Epithelial cell of proximal tubule (primary cell): ENCODE measurements at places on chromosomes 7 and 10. TPM values are rescaled to one million over a fixed set of nuclear protein-coding genes. Genes with fewer than 3 reads are reported as not detected.

CCDC6 gene
- 23.4 and 28.8 TPM in 2 replicates for total RNA-seq

UBE2H gene
- 58.7 and 88.1 TPM in 2 replicates for total RNA-seq

DLX5 gene
- total RNA-seq: not detected in 2 replicates

FAM25G gene
- total RNA-seq: not detected in 2 replicates

GNAT3 gene
- total RNA-seq: not detected in 2 replicates

GTPBP4 gene
- 57.9 and 66.5 TPM in 2 replicates for total RNA-seq

MUC12 gene
- total RNA-seq: 1.7 TPM in 1 of 2 replicates, not detected in the other

DOCK1 gene
- total RNA-seq: 24.3 and 31.9 TPM in 2 replicates

NACAD gene
- 3.9 and 7.9 TPM in 2 replicates for total RNA-seq

FGFBP3 gene
- total RNA-seq: 0.12 and 1.2 TPM in 2 replicates

BMI1 gene
- total RNA-seq: 29.6 and 37.2 TPM in 2 replicates

CACNA2D1 gene
- 3.5 and 6.1 TPM in 2 replicates for total RNA-seq

CDNF gene
- total RNA-seq: 0.29 TPM in 1 of 2 replicates, not detected in the other

MPP7 gene
- 1.9 and 3.1 TPM in 2 replicates for total RNA-seq

GRCh38 chr10:122343936-122344335 lies 30.6 kb upstream of the PLEKHA1 start:
- DNase-seq: no peak

DNA sequence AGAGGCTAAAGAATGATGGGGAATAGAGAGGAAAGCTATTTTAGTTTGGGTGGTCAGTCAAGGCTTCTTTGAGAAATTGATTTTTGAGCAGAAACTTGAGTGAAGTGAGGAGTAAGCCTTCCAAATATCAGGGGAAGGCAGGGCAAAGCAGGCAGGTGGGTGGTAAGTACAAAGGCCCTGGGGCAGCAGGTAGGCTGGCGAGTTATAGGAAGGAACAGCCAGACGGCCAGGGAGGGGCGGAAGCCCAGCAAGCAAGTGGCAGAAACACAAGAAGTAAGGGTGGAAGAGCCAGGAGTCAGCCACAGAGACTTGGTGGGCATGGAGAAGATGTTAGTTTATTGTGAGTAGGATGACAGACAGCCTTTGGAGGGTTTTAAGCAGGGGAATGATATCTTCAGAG lies 34.9 kb downstream of the VWA2 start:
- no peak for DNase-seq

GRCh38 chr10:36110097-36110496 lies 468.0 kb upstream of the FZD8 start:
- peak; percentile 7 for DNase-seq

- DNase-seq: no peak
These were observed 254.2 kb upstream of the AOAH start for GRCh38 chr7:36978461-36978860.

GRCh38 chr10:29229258-29229705 lies 59.6 kb upstream of the LYZL1 start:
- no peak for DNase-seq

DNA sequence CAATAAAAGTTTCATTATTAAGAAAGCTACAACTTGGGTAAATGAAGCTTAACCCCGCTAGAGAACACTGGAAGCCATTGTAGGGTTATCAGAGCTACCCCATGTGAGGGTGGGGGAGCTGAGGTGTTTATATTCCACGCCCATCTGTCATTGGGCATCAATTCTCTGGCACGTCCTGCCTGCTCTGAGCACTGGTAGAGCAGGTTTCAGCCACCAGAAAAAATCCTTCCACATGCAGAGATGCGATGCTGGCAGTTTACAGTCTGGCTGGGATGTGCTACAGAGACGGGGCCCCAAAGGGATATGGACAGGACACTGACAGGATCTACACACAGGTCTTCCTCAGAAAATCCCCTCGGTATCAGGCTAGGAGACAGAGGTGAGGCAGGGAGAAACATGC lies 15.9 kb upstream of the RAPGEF5 start:
- DNase-seq: no peak

- DNase-seq: no peak
These were observed 17.3 kb downstream of the MYOF start for GRCh38 chr10:93464776-93465388.

GRCh38 chr7:142881586-142882337 lies 3.8 kb downstream of the TRPV6 start:
- no peak for DNase-seq

DNA sequence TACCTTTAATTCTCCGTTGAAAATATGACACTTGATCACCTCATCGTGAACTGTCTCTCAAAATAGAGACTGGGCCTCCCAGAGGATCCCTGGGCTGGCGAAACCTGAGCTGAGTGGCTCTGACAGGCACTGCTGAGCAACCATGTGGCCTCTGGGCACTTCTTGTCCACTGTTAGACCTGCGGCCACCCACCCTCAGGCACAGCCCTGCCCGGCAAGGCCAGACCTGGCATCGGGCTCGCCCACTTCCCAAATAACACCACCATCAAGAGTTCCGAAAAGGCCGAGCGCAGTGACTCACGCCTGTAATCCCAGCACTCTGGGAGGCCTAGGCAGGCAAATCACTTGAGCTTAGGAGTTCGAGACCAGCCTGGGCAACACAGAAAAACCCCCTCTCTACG lies 82.5 kb downstream of the COBL start:
- no peak for DNase-seq

- DNase-seq: no peak
These were observed 896 bp upstream of the GNG11 start for GRCh38 chr7:93920496-93921182.

DNA sequence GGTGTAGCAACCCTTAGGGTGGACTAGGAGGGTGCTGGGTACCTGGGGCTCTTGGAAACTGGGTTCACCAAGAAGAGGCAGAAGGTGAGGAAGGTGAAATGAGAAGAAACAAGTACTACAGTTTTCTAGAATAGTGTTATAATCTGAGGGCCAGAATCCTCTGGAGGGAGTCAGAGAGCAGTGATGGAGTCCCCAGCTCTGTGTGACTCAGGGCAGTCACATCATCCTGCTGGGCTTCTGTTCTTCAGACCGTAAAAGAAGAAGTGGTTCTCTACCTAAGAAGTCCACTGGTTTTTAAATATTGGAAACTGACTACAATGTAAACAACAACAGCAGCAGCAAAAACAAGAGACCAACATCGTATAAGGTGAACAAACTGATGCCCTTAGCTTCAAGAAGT lies 197.3 kb downstream of the PRPF18 start:
- DNase-seq: no peak

DNA sequence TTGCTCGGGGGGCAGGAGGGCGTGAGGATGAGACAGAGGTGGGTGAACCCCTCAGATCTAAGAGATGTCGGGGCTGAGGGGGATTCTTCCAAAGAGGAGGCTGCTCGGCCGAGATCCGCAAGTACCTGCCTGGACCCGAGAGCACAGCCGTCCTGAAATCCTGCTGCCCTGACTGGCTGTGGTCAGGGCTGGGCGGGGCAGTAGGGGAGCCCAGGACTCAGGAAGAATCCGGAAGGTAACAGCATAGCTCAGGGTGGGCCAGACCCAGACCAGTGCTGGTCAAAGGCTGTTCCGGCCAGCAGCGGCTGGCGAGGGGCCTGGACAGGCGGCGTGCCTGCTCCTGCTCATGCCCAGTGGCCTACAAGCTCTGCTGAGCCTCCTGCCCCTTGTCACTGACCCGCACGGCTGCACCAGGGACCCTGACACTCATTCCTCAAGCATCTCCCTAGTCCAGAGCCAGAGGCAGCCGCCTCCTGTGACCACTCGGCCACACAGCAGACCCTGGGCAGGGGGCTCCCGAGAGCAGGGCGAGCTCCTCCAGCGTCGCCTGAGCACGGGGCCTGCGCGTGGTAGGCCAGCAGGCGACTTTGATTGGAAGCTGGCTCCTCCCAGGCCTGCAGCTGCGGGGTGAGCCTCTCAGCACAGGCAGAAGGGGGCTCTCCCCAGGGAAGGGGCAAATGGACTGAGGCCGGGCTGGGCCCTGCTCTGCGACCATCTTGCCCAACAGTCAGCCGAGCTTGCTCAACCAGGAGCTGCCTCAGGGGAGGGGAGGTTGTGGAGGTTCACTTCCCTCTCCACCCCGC lies 3.1 kb upstream of the ADAP1 start:
- DNase-seq: no peak

- no peak for DNase-seq
These were observed 18.9 kb upstream of the SEMA3D start for GRCh38 chr7:85205754-85206153.

GRCh38 chr10:59325116-59325515 lies 37.2 kb downstream of the FAM13C start:
- no peak for DNase-seq

DNA sequence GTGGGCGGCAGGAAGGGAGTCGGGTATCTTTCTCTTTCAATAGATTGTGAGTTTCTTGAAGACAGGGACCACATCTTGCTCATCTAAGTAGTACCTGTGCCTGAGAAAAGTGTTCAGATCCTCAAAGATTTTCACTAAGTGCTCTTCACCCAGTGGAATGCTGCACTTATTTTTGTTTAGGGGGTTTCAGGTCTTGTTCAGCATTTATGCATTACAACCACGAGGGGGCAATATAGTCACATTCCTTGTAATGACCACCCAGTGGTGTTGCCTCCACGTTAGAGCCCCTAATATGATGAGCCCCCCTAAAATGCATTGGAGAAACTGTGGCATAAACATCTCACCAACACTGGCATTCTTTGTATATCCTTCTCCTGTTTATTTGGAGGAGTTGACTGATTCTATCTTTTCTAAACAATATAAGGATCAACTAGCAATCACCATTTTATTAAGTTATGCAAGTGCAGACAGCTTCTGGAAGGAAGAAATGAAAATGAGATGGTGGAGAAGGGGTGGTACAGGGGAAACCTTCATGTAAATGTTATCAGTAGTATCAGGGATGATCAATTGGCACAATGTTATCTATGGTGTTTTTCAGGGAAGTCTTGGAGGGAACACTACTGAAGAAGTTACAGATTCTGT lies 3.1 kb upstream of the PAPSS2 start:
- no peak for DNase-seq

GRCh38 chr10:52644373-52645186 lies 128.0 kb downstream of the MBL2 start:
- no peak for DNase-seq

GRCh38 chr7:112946350-112946749 lies 140.3 kb downstream of the GPR85 start:
- no peak for DNase-seq

DNA sequence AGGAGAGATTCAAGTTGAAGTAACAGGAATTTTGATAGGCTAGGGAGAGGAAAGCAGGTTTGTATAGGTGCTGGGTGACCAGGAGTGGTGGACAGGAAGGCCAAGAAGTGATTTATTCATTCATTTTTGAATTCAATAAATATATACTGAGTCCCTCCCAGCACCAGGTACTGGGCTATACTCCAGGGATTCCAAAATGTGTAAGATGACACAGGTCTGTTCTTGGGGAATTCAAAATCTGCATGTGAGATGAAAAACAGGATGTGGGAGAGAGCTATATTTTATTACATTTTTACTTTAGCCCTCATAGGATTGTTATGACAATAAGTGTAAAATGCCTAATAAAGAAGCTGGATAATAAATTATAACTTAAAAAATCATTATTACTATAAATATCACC lies 134.9 kb downstream of the ANK3 start:
- no peak for DNase-seq

DNA sequence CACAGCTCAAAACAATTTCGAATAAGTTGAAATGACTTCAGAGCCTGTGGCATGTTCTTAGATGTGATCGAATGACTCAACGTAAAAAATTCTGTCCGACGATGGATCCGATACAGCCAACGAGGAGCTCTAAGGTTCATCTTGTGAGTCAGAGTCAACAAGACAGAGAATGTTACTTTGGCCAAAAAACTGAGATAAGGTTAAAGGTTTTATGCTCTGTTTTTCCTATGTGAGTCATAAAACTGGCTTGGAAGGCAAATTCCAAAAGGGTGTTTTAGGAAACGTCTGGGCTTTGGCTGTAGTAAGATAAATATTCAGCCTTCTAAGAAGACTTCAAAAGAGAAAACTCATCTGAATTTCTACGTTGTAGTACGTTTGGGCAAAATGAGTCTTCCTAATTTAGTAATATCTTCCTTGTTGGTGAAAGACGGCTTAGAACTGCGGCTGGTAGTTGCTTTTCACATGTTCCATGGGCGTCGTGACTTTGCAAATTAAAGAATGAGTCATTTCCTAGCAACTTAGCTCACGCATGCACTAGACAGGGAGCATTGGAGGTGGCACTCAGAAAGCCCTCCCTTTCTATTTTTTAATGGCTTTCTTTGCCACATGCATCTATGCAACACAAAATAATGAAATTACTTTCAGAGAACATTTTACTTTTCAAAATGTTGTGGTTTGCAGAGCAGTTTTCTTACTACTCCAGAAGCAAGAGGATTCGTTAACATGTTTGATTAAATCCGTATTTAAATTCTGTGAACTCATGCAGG lies 28.2 kb downstream of the PFKP start:
- peak; percentile 100 for DNase-seq

DNA sequence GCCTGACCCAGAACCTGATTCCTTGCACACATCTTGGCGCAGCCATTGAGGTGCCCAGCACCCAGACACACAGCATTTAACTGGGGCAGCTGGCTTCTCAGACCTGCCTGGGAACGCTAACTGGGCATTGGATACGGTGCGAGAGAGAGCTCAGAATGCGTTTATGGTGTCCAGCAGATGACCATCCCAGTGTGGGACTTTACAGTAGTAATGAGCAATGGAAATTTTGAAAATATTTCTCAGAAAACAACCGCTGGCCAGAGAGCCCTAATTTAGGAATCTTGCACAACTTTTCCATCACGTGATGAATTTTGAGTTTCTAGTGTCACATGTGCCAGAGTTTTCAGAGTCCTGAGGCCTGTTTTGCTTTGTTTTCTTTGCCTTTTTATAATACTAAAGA lies 78.2 kb upstream of the SEC61G start:
- DNase-seq: no peak

- DNase-seq: no peak
These were observed 27.9 kb upstream of the HPS1 start for GRCh38 chr10:98474628-98475027.

DNA sequence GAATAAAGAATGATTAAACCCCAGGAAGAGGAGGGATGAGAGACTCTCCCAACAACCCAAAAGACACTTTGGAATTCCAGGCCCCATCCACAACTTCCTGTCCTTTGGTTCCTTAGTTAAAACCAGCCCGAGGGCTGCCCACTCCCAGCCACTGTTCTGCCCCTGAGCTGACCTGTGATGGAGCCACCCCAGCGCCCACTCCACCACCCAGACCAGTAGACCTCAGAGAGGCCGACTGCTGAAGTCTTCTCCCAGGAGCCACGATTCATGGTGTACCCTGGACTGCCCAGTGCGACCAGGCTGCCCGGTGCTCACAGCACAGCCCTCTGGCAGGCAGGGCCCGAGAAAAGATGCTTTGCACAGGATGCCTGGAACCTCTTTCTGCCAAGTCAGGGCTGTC lies 6.7 kb downstream of the VSTM4 start:
- DNase-seq: no peak
